ENCODE measurements at places on chromosomes 16 and 17.

DNA sequence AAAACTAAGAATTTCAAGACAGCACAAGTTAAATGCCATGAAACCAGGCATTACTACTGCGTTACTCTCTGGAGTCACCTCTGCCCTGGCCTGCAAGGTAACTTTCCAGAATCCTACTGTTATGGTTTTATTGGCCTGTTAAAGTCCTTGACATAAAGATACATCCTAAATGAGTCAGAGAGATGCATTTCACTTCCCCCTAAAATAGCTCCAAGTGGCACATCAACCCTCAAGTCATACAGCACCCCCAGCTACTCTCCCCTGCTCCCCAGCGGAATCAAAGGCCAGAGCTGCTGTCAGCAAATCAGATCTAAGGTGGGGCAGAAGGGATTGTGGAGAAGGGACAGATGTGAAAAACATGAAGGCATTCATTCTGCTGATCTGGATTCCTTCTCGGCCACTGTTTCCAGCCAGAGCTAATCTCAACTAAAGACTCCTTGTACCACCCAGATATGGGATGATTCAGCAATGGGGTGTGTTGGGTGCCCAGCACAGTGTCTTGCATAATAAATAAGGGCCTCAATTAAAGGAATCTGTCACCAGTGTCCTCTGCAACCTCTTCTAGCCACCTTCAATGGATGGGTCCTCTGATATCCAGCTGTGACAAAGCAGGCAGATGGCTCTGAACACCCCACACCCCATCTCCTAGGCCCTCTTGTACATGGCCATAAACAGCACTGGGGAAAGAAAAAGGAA is 8.5 kb upstream of the CCL1 start:
- no peak for DNase-seq

- DNase-seq: no peak
Measured at GRCh38 chr17:56096026-56096810, 57.1 kb upstream of the ANKFN1 start.

- DNase-seq: no peak
Measured at GRCh38 chr17:74362069-74362405, 369 bp upstream of the BTBD17 start.

DNA sequence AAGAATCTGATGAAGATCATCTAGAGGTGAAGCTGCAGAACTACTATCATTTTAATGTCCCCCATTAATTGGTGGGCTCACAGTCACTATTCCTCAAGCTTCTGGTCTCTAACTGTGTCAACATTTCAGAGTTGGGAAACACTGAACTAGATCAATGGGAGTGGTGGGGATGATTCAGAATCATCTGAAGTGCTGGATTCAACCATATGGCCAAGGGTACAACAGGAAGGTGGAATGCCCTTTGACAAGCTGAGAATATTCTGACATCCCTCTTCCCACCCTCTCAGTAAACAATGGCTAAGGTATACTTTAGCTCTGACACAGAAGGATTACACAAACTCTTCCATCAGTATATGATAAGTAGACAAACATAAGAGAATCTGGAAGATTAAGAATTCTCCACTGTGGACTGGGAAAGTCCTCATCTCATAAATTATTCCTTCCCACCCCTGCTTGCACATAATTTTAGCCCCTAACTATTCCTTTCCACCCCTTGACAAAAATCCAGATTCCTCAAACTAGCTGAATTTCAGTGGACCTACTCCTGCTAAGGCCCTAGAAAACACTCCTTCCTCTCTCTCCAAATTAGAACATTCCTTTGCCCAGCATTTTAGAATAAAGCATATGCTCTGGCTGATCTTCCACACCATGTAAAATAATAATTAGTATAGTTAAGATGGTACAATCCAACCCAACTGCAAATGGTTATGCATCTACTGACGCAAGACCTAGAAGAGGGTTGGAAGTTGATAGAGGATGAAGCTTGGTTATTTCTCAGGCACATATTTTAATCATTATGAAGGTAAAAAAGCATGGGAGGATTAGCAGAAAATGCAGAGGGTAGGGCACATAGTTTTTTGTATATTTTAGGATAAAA is 16.3 kb upstream of the RFFL start:
- peak; percentile 69 for DNase-seq

DNA sequence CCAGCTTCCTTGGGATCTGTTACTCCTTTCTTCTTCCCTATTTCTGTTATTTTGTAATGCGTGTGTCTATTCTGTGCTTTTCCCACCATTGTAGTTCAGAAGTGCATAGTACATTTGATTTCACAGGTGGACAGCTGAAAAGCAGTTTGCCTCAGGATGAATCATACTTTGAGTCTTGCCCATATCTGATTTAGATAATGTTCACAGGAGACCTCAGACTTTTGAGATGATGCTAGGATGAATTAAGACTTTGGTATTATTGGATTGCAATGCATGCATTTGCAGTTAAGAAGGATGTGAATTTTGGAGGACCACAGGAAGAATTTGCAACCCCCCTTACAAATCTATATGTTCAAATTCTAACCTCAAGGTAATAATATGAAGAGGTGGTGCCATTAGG is 769.6 kb downstream of the CDH11 start:
- no peak for DNase-seq

- no peak for DNase-seq
Measured at GRCh38 chr17:81134064-81134781, 31.1 kb upstream of the PVALEF start.

- DNase-seq: no peak
Measured at GRCh38 chr17:27421111-27421510, 35.1 kb upstream of the KSR1 start.

GRCh38 chr16:47211218-47211617 is 67.5 kb upstream of the NETO2 start:
- no peak for DNase-seq

DNA sequence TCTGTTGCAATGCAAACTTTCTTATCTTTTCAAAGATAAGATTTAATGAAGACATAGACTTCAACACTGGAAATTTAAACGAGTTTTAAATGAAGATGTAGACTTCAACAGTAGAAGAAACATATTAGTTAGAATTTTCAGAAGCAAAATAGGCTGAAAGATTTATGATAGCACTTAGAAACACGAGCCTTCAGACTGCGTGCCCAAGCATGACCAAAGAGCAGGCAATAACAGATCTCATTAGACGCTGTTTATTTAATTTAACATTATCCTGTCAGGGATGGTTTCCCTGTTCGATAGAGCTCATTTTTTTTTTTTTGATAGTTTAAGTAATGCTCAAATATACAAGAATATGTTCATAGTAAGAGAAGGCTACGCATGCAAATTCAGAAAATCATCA is 604.7 kb upstream of the SOX9 start:
- DNase-seq: no peak

Data from fibroblast of pulmonary artery (primary cell).